Mesenchymal stem cell (in vitro differentiated cells and primary cell): ENCODE measurements at places on chromosomes 2 and 18.

DNA sequence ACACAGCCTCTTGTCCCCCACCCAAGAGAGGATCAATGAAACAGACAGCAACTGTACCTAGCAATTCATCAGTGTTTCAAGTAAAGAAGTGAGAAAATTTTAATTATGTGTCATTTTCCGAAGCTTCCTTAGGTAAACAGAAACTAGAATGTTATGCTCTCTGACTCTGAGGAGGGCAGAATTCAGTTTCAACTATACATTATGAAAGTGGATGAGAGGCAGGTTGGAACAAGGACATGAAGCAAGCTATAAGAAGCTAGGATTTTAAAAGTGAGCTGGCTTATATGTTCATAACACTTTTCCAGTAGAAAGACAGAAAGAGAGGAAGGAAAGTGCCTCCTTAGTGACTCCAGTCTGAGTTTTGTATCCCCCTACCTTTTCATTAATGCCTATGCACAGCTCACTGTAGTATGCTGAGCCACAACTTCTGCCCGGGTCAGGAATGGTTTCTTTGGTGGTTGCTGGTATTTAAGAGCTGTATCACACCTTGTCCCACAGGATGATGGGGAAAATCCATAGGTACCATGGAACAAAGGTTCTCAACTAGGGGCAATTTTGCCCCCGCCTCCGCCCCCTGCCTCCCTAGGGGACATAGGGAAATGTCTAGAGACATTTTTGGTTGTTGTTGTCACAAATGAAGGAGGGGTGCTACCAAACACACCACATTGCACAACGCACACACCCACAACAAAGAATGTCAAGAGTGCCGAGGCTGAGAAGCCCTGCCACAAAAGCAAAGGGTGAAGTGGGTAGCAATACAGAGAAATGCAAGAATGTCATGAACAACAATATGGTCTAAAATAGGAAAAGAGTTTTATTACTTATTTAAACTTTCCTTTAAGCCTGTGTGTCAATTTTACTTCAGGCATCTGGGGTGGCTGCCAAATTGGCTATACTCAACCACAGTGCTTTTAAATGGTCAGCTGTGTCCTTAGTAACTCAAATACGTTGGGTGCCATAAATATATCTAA, 161.0 kb upstream of the ZFP36L2 start:
- H3K4me1 ChIP-seq = peaks cover 4% of the 10 kb centered on the region
- H3K36me3 ChIP-seq = no peaks in the 10 kb centered on the region
- no peak overlapping the region for H3K27ac ChIP-seq
- no peak overlapping the region for H3K4me3 ChIP-seq
- H3K27me3 ChIP-seq = no peaks in the 10 kb centered on the region
- DNase-seq = no peak

GRCh38 chr18:47772374-47773248, 157.8 kb downstream of the SMAD2 start:
- no peaks in the 10 kb centered on the region for H3K4me1 ChIP-seq
- H3K27ac ChIP-seq = no peak overlapping the region
- DNase-seq = peak; percentile 47

GRCh38 chr2:67451086-67451832, 54.1 kb downstream of the ETAA1 start:
- H3K36me3 ChIP-seq = no peaks in the 10 kb centered on the region
- no peaks in the 10 kb centered on the region for H3K27me3 ChIP-seq
- no peak overlapping the region for H3K27ac ChIP-seq
- no peaks in the 10 kb centered on the region for H3K4me1 ChIP-seq
- no peak overlapping the region for H3K4me3 ChIP-seq

GRCh38 chr2:132891498-132891897, 221.5 kb upstream of the LYPD1 start:
- no peak for DNase-seq
- no peak overlapping the region for H3K4me3 ChIP-seq
- no peaks in the 10 kb centered on the region for H3K36me3 ChIP-seq
- no peaks in the 10 kb centered on the region for H3K4me1 ChIP-seq

- H3K27me3 ChIP-seq = no peaks in the 10 kb centered on the region
- no peaks in the 10 kb centered on the region for H3K36me3 ChIP-seq
- H3K4me1 ChIP-seq = peaks cover 10% of the 10 kb centered on the region
Measured at GRCh38 chr18:7576077-7576476, 9.0 kb downstream of the PTPRM start.

DNA sequence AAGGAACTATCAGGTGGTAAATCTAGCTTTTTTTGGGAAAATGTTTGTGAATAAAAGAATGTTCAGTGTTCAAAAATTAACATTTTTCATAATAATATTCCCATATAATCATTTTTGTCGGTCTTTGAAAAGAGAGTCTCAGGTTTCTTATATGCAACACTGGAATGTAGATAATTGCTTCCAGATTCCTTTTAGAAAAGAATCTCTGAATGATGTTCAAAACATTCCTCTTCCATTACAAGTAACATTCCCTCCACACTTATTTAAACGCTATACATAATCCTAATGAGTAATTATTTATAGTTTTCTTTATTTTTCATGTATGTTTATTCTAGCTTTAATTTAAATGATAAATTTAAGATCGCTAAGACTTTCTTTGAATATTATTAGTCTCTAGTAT, 7.0 kb downstream of the ZSWIM2 start:
- no peak for DNase-seq
- H3K27me3 ChIP-seq = no peaks in the 10 kb centered on the region
- no peaks in the 10 kb centered on the region for H3K4me1 ChIP-seq
- no peaks in the 10 kb centered on the region for H3K36me3 ChIP-seq
- H3K27ac ChIP-seq = no peak overlapping the region

DNA sequence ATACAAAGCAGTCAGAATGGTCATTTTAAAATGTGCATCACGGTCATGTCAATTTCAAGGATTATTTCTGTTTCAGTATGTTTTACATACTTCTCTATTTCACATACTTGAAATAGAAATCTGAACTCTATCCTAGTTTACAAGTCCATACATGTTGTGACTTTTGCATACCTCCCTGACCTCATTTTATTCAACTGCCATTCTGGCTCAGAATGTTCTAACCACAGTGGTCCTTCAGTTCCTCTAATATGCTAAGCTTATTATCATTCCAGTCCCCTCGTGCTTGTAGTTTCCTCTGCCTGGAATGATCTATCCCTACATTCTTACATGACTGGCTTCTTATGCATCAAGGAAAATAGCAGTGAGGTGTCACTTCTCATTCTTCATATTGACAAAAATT, 295.6 kb downstream of the KIAA1328 start:
- DNase-seq = no peak
- no peak overlapping the region for H3K27ac ChIP-seq
- no peak overlapping the region for H3K4me3 ChIP-seq
